ENCODE measurements at places on chromosomes 4 and X.

- no peak for DNase-seq
Measured at GRCh38 chr4:4693755-4694295, 152.0 kb upstream of the STX18 start.

DNA sequence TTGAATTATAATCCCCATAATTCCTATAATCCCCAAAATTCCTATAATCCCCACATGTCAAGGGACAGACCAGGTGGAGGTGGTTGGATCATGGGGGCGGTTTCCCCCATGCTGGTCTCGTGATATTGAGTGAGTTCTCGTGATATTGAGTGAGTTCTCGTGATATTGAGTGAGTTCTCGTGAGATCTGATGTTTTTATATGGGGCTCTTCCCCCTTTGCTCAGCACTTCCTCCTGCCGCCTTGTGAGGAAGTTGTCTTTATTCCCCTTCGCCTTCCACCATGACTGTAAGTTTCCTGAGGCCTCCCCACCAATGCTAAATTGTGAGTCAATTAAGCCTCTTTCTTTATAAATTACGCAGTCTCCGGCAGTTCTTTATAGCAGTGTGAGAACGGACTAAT lies 36.6 kb upstream of the GPR78 start:
- no peak for DNase-seq

GRCh38 chr4:88177983-88178625 lies 19.7 kb upstream of the ABCG2 start:
- peak; percentile 28 for DNase-seq

DNA sequence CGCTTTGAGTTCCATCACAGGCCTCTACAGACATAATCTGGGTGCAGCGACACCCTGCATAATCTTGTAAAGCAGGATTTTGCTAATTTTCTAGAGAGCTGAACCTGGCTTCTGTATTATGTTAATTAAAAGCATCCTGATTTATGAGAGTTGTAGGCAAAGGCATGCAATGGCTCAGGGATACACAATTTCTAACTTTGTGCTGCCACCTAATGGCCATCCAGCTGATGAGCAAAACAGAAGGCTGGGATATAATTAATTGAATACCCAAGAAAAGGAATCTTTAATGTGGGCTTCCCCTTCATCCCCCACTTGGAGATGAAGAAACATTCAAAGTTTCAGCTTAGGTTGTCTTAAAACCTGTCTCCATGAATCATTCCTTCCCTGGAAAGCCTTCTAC lies 78.1 kb downstream of the BMP15 start:
- no peak for DNase-seq

DNA sequence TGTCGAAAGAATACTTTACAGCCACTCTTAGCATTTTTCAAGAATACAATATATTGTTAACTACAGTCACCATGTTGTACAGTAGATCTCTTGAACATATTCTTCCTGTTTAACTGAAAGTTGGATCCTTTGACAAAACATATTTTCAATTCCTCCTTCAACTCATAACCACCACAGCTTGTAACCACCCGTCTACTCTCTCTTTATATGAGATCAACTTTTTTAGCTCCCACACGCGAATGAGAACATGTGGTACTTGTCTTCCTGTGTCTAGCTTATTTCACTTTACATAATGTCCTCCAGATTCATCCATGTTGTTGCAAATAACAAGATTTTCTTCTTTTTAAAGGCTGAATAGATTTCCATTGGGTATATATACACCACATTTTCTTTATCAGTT lies 338.3 kb upstream of the IGFBP7 start:
- DNase-seq: no peak

DNA sequence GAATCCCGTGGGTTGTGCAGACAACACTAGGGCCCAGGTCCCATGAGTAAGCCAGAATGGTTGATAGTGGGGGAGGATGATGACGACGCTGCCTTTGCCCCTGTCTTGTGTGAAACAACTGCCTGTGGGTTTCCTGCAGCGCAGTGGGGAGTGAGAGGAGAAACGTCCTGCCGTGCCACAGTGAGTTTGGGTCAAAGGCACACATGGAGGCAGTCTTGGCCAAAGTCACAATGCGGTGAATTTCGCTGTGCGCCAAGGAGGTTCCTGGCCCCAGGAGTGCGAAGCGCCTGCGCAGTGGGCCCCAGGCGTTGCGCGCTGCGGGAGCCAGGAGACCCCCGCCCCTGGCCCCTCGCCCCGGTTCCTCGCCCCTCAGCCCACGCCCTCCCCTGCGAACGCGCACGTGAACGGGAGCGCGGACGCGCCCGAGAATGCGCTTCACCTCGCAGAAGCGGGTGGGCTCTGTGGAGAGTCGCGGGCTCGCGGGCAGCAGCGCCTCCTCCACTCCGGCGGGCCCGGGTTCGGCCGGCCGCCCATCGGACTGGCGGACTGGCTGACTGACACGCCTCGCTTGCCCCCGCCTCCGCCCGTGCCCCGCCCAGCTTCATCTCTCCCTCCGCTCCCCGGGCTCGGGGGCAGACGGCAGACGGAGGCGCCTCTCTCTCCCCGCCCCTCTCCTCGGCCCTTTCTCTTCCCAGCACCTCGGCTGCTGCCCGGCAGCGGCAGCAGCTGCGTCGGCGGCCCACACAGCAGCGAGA lies at the start of gene NUDT10:
TSS of gene NUDT10 (plus strand) at position 635 of the 755 bp plus-strand sequence. CDS start 144 bp downstream, outside the sequence.
- DNase-seq: no peak

DNA sequence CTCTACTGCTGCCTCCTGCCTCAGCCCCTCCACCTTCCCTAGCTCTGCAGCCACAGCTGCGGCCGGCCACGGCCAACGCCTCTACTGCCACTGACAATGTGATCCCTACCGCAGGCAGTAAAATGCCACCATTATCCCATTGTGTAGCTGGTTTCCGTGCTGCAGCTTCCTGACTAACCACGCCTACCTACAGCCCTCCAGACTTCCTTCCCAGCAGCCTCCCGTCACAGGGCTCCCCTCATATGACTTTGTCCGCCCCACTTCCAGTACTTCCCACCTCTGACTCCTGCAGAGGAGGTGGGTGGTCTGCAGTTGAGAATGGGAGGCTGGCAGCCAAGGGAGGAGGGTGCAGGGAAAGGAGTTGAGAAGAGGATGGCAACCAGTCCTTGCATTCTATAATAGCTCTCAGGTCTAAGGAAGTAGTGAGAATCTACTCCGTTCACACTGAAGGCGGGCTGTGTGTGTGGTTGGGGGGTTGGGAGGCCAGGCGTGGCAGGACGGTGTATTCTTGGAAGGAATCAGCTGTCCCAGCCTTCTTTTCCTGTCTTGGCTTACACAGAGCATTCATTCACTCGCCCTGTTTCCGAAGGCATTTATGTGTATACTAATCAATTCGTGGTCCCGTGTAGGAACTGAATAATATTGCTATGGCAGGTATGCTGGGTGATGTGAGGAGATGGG lies 33.1 kb upstream of the USP51 start:
- DNase-seq: no peak

DNA sequence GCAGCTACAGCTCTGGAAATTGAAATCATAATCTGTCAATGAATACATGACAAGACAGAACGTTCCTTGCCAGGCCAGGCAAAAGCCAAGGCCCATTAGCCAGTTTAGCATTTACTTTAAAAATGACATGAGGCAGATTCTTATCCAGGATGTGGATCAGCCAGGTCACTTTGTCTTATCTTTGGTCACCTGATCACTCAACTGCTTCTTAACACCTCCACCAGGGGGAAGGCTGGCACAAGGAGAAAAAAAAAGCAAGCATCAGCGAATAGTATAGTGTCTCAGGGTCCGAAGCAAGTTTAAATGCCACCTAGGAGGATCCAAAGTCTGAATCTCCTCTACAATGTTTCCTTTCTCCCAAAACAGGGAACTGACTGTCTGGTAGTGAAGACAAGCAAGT lies 18.8 kb downstream of the ATP1B4 start:
- peak; percentile 10 for DNase-seq

DNA sequence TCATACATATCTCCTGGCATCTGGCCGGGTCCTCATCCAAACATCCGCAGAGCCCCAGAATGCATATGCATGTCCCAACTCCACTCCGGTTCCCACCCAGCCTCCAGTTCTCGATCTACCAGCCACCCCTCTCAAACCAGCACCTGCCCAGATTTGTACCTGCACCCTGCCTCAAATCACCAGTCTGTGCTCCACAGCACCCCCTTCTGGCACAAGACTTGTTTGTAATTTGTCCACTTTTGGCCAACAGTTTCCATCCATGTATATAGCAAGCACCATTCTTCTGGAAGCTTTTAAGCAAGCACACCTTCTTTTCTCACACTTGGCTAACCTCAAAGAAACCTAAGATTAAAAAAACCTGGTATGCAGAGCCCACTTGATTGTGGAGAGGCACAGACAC lies 644.1 kb downstream of the MID1IP1 start:
- no peak for DNase-seq

DNA sequence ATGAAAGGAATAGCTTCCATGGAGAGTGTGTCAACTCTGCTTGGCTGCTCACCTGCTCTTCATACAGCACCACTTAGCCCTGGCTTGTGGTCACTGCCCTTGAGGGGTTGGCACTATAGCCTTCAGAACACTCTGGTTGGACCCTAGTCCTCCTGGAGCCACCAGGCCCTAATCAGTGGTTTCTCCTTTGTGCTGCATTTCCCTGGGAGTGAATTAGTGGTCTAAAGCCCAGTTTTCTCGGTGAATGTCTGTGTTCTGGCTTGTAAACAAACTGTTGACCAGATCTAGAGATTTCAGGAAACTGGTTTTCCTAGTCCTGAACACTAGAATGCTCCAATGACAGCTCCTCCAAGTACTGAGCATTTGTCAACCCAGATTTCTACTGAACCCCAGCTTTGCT lies 28.6 kb upstream of the TMEM154 start:
- DNase-seq: no peak

DNA sequence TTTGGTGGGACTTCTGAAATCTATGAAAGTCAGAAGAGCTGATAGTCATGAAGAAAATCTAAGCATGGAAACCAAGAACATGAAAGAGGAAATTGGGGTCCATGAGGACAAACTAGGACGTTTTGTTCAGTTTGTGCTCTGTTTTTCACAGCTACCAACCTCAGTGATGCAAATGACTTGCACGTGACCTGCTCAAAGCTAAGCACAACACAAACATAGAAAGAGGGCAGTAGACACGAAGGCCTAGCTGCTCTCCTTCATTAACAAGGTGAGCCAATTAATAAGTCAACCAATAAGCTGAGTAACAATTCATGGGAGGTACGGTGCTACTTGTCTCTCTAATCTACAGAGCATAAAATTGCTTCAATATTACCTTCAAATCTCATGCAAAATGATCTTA lies 684.1 kb downstream of the TRAM1L1 start:
- no peak for DNase-seq

GRCh38 chr4:131427000-131427399 lies 1722.1 kb upstream of the PCDH10 start:
- no peak for DNase-seq

GRCh38 chrX:15438332-15438731 lies 54.1 kb upstream of the VEGFD start:
- no peak for DNase-seq

DNA sequence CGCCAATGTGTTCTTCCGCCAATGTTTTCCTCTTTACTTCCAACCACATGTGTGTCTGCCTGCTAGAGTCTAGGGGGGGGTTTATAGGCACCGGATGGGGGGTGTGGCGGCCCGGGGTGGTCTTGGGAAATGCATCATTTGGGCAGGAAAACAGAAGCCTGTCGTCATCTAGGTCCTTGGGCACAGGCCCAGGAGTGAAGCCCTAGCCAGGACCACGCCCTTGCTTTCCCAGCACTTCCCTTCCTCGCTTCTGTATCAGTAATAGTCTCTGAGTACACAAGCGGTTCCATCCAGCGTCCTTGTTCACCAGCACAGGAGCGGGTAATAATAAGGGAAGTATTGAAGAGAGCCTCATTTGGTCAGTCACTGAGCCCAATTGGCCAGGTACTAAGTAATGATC lies 74.5 kb downstream of the QDPR start:
- no peak for DNase-seq

DNA sequence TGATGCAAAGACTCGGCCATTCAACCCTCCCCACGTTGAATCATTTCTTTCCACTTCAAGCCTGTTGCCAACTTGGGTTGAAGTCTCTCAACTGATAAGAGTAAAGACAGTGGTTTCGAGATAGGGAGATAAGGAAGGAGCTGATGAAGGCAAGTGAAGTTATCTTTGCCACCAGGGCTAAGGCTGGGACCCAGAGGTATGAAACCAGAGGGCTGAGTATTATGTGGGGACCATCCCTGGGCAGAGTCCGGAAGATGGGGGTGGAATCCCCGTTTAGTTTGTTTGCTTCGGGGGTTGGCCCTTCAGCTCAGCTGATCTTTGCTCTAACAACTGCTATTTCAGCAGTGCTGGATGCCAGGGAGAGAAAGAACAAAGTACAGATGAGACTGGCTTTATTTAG lies 2.3 kb upstream of the XPNPEP2 start:
- DNase-seq: peak; percentile 39

GRCh38 chr4:105102016-105102415 lies 44.7 kb upstream of the TET2 start:
- no peak for DNase-seq

DNA sequence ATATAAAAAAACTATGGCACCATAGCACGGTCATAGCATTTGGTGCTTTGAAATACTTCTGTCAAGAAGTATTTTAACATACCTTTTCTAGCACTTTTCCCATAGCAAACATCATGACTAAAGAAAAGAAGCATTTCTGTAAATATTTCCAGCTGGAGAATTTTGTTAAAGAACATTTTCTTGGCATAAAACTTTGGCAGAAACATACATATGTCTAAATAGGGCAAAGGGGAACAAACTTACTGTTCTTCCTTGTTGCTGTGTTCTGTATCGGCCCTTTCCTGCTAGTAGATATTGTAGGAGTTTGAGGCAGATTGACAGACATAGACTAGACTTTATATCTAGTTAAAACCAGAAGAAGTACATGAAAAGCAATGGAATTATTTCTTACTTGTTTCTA lies 2368.5 kb downstream of the PCDH7 start:
- DNase-seq: no peak

- DNase-seq: peak; percentile 7
Measured at GRCh38 chr4:128521648-128522111, 234.1 kb upstream of the PGRMC2 start.

DNA sequence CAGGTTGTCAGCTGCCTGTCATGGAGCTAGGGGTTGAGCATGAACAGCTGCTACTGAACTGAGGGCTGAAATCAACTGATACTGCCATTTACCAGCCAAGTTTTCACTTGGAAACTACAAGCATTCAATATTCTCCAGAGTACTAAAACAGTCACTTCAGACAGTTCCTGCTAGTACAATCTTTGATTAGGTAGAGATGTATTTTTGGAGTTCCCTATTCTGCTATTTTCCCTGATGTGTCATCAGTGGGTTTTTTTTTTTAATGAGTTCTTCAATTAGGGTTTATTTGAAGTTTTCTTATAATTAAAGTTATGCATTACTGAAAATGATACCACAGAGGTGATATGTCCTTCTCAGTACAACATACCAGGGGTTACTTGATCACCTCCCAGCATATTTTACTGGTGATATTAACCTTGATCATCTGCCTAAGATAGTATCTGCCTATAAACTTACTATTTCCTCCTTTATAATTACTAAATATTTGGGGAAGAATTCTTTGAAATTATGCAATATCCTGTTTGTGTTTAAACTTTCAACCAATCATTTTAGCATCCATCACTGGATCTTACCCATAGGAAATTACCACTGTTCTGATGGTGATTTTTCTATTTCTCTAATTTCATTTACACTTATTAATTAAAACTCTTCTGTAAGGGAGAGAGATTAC lies 13.6 kb downstream of the PDCL2 start:
- DNase-seq: no peak
